CD14-positive monocyte (primary cell): ENCODE measurements at places on chromosomes 7 and 10.

DNA sequence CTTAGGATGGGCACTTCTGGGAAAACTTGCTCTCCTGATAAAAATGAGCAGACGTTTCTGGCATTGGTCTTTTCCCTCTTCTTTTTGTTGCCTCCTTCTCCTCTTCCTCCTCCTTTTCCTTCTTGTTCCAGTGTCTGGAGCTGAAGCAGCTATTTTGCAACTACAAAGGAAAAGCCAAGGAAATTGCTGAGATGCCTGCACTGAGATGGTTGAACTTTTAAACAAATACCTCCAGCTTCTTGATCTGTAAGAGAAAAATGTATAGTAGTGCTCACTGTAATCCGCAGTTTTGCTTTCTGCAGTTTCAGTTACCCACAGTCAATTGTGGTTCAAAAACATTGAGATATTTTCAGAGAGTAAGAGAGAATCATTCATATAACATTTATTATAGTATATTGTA lies 7.5 kb upstream of the SND1 start:
- DNase-seq: no peak

DNA sequence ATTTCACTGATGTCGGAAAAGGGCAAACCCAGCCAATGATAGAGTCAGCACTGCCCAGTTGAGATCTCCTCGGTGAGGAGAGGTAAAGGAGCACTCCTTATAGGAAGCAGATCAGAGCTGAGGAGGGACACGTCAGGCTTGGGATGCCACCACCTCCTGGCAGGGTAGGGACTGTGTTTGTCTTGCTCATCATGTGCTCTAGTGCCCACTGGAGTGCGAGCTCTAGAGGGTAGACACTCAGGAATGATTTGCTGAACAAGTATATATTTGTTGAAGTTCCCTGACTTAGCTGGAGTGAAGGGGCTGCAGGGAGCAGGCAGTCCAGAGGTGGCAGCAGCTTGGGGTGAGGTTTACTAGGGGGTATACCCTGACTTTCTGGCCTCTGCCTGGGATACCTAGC lies 146.5 kb downstream of the NOC3L start:
- no peak for DNase-seq

- no peak for DNase-seq
These were observed 87.4 kb downstream of the BUB3 start for GRCh38 chr10:123241391-123242141.

GRCh38 chr10:3765146-3765545 lies 19.9 kb downstream of the KLF6 start:
- DNase-seq: peak; percentile 70

DNA sequence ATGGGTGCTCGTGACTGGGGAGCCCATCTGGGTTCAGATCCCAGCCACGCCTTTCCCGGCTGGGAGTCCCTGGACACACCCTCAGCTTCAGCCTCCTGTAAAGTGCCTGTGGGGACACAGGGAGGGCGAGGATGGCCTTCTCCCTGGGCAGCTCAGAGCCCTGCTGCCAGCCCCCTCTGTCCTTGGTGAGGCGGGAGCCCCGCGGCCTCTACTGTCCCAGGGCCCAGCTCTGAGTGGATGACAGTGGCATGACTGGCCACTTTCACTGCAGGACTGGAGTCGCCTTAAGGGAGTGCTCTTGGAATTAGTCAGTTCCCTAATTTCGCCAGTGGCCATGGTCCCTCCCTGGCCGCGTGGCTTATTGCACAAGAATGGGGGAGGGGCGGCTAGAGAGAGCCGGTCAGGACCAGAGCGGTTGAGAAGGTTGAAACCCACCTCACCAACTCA lies 4.6 kb downstream of the BRI3 start:
- DNase-seq: peak; percentile 70

GRCh38 chr7:107966711-107967110 lies 36.2 kb downstream of the LAMB1 start:
- DNase-seq: no peak

DNA sequence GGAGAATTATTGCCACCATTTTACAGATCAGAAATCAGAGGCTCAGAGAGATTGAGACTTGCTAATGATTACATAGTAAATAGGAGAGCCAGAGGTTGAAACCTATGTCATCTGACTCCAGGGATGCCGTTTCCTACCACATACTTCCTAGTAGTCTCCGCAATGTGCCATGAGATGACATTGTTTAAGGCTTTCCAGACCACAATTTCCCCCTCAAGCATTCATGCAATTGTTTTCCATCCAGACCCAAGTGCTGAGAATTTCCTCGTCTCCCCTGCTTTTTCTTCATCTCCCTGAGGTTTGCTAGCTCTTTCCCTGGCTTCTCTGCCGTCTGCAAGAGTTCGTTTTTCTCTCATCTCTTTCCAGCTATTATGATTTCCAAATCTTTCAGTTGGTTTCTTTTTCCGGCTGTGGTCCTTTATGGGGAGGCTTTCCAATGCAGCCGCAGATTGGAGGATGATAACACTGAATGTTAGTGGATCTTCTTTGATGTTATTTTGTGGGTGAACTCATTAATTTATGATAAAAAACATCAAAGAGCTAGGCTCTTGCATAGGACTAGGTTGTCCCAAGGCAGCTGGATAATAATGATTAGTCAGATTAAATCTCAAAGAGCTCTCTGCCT lies 6.9 kb upstream of the GOLGA7B start:
- no peak for DNase-seq

GRCh38 chr10:88238615-88238914 lies 344.6 kb downstream of the RNLS start:
- DNase-seq: no peak

DNA sequence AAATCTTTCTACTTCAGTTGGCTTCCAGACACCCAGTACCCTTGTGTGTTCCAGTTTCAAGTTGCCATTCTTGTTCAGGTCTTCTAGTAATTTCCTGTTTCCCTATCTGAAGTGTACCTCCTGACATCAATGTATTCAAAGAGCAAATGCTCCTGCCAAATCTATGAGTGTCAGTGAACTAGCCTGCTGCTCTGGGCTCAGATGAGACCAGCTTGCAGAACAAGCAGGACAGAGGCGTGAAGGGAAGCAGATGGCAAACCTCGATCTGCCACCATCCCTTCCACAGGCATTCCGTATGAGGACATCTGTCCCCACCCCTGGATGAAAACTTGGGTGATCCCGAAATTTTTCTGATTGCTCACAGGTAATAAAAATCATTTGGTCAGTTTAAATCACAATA lies 4.4 kb upstream of the MPP7 start:
- no peak for DNase-seq

DNA sequence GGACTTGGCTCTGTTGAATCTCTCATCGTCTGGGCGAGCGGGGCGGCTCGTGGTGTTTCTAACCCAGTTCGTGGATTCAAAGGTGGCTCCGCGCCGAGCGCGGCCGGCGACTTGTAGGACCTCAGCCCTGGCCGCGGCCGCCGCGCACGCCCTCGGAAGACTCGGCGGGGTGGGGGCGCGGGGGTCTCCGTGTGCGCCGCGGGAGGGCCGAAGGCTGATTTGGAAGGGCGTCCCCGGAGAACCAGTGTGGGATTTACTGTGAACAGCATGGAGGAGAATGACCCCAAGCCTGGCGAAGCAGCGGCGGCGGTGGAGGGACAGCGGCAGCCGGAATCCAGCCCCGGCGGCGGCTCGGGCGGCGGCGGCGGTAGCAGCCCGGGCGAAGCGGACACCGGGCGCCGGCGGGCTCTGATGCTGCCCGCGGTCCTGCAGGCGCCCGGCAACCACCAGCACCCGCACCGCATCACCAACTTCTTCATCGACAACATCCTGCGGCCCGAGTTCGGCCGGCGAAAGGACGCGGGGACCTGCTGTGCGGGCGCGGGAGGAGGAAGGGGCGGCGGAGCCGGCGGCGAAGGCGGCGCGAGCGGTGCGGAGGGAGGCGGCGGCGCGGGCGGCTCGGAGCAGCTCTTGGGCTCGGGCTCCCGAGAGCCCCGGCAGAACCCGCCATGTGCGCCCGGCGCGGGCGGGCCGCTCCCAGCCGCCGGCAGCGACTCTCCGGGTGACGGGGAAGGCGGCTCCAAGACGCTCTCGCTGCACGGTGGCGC lies at the start of gene EN2:
TSS of gene EN2 (plus strand) at position 19 of the 767 bp plus-strand sequence. CDS start at position 268, 249 bp downstream.
- no peak for DNase-seq

DNA sequence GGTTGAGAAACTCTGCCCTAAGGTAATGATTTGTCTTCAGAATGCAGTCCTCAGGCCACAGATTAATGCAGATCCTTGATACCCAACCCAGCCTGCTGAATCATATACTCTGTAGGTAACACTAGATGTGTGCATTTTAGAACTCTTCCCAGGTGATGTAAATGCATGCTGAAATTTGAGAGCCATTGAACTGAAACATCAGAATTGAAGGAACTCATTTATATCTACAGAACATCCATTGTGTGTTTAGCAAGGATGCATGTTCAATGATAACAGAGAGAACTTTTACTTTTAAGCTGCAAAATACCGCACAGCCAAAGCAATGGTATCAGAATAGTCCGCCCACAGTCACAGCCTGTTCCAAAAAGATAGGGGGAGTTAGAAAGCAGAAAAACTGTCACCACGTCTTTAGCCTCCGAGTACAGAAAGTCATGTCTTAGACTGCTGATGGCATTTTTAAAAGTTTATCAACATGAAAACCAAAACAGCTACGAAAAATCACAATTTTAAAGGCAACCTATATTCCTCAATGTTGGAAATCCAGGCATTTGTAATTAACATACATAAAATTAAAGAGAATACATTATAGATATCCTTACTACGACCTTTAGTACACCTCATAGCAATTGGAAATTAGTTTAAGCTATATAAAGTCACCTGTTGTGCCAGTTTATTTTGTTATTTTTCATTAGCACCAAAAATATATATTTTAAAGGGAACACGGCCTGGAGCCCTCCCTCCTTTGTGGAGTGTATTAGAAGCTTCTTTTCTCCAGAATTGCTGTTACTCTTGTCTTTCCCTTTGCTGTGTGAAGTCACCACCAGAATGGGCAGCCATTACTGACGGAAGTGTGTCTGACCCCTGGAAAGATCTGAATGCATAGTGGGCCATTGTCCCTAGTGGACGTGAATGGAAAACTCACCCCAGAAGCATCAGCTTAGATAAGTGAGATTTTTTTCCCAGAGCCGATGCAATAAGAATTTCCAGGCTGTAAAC lies 65.8 kb upstream of the PRKAR2B start:
- DNase-seq: no peak

DNA sequence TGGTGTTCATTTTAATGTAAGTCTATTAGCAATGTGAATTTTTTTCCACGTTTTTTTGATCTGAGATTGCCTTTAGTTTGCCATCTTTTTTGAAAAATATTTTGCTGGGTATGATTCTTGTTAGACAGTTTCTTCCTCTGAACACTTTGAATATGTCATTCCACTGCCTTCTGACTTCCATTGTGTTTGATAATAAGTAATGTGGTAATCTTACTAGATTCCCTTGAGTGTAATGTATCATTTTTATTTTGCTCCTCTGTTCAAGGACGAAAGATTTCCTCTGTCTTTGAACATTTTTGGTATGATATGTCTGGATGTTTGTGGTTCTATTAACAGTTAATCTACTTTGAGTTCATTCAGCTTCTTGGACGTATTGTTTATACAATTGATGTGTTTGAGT lies 371.4 kb downstream of the SUGCT start:
- no peak for DNase-seq

GRCh38 chr10:80537086-80537735 lies 491 bp upstream of the SH2D4B start:
- DNase-seq: no peak

DNA sequence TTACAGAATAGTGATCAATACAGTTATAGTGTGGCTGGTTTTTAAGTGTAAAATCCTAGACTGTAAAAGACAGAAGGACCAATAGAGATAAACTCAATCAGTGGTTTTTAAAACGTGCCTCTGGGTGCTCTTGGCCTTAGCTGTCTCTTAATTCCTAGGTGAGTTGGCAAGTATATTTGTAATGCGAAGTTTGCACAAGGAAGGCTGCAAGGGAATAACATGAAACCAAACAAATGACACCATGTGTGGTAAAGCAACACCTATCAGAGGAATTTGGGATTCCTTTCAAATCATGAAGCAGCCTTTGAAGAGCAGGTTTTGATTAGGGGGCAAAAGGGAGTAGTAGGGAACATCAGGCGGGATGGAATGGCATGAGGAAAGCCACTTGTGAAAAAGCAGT lies 284.6 kb downstream of the INHBA start:
- no peak for DNase-seq

DNA sequence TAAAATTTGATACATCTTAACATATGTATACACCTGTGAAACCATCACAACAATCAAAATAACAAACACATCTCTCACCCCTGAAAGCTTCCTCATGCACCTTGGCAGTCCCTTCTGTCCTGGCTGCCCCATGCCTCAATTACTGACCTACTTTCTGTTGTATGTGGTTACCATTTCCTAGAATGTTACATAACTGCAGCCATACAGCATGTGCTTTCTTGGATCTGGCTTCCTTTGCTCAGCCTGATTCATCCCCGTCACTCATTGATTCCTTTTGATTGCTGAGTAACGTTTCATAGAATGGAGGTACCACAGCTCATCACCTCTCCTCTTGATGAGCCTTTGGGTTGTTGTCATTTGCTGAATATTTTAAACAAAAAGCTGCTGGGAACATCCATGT lies 165.3 kb downstream of the CELF2 start:
- peak; percentile 51 for DNase-seq

DNA sequence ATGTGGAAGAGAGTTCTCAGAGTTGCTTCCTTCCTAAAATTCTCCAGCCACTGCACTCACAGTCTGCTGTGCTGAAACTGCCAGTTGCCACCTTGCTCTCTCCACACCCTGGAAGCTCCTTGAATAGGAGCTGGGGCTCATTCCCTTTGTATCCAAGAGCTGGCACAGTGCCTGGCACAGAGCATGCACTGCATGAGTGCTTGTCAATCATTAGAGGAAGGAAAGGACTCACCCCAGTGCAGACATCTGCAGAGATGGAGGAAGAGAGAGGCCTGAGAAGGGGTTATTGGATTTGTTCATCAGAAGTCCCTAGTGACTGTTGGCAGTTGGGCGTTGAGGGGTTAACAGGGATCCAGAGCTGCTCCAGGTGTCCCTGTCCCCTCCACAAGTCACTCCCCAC lies 41.7 kb upstream of the DUSP5 start:
- no peak for DNase-seq

- no peak for DNase-seq
These were observed 42.8 kb downstream of the CYP2C8 start for GRCh38 chr10:95026461-95026860.

DNA sequence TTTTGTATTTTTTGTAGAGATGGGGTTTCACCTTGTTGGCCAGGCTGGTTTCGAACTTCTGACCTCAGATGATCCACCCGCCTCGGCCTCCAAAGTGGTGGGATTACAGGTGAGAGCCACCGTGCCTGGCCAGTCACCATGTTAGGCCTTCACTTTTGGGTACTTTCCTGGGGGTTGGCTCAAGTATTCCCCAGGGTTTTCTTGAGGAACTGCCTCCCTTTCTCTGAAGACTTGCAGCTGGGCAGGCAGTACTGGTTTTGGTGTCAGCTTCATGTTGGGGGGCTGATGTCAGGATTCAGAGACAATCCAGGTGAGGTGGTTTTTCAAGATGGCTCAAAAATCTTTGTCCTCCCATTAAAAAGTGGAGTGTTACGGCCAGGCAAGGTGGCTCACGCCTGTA lies 7.7 kb downstream of the ZNHIT1 start:
- DNase-seq: no peak

DNA sequence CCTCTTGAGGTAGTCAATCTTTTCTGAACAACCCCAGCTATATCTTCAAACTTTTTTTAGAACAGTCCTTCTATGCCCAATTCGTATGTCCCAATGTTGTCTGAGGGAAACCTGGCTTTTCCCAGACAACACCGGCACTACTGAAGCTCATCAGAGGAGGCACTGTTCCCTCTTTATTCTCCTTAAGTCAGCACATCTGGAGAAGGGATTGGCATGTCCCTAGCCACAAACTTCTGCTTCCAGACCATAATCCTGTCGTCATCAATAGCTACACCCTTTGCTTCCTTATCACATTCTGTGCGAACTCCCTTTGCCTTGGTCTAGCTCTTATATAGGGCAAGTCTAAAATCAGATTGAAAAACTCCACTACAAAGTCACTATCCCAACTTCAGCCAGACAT lies 22.9 kb downstream of the PON3 start:
- DNase-seq: no peak
